ENCODE measurements at places on chromosomes 11 and 22. TPM values are rescaled to one million over a fixed set of nuclear protein-coding genes. Genes with fewer than 3 reads are reported as not detected.

GRCh38 chr11:114673661-114674060 is 4.7 kb upstream of the NXPE2 start:
- H3K27ac ChIP-seq, result no peak overlapping the region
- no peak for DNase-seq
- H3K4me3 ChIP-seq, result no peak overlapping the region
- H3K4me1 ChIP-seq, result no peaks in the 10 kb centered on the region
- no peaks in the 10 kb centered on the region for H3K36me3 ChIP-seq
- H3K27me3 ChIP-seq, result no peaks in the 10 kb centered on the region

- no peaks in the 10 kb centered on the region for H3K4me1 ChIP-seq
- no peak for DNase-seq
- H3K27ac ChIP-seq, result no peak overlapping the region
- no peaks in the 10 kb centered on the region for H3K36me3 ChIP-seq
- H3K4me3 ChIP-seq, result no peak overlapping the region
- no peaks in the 10 kb centered on the region for H3K27me3 ChIP-seq
These were observed 26.2 kb downstream of the TSPAN32 start for GRCh38 chr11:2328021-2328420.

Gene MS4A6A
- polyA plus RNA-seq, result 53.8 TPM

Gene USP2
- 4.2 TPM for polyA plus RNA-seq

Gene PHOX2A
- polyA plus RNA-seq, result 8.3 TPM

Gene MRPL17
- polyA plus RNA-seq, result 58.3 TPM

Gene MUC6
- polyA plus RNA-seq, result 0.15 TPM
